Non-pigmented ciliary epithelial cell (primary cell): ENCODE measurements at places on chromosomes 7 and 10.

DNA sequence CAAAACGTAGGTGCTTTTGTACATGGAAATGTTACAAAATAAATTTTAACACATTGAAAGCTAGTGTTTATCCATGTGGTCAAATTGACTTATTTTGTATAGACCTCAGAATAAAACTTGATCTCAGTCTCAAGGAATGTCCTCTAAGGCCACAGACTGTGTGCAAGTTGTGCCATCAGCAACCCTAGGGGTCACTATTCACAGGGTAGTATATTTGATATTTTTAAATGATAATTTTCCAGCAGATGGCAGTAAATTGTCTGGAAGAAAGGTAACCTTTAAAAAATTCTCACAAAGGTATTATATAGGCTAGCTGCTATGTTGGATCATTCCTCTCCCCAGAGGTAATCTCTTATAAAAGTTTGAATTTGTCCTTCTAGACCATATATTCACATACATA, 12.9 kb upstream of the SNX10 start:
- no peak for DNase-seq

GRCh38 chr7:48097521-48098231, 8.6 kb downstream of the UPP1 start:
- DNase-seq, result no peak

GRCh38 chr10:133030781-133031180, 56.9 kb upstream of the ADGRA1 start:
- DNase-seq, result no peak

DNA sequence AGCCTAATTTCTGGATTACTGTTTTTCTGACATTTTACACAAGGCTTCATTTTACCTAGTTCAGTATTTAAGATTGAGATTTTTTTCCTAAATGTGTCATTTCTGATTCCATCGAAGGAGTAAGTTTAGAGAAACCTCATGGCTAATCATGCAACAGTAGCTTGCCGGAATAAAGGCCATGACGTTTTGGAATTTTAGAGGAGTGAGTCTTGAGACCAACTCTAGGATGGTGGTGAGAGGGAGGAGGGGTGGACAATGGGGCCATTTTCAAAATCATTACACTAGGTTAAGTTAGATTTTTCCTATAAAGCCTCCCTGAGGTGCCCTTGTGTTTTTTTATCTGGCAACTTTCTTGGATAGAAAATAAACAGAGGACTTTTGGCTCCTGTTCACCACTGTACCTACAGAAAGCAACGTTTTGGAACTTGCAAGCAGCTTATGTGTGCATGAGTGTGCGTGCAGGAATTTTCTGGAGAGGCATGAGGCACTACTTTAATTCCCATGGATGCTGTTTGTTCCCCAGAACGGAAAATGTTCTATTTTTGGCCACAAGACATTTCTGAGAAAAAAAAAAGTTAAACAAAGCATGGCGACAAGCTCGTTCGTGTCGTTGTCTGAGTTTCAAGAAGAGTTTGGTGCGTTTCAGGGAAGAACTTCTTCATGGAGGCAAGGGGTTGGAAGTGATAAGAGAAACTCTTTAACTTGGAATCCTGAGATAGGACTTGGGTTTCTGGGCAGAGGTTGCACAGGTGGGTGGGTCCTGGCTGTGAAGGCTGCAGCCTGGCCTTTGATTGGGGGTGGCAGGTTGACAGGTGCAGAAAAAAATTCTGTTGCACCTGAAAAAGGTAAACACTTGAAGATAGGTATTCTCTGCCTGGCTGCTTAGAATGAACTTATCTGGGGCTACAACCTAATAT, 178.1 kb downstream of the PTEN start:
- DNase-seq, result no peak

DNA sequence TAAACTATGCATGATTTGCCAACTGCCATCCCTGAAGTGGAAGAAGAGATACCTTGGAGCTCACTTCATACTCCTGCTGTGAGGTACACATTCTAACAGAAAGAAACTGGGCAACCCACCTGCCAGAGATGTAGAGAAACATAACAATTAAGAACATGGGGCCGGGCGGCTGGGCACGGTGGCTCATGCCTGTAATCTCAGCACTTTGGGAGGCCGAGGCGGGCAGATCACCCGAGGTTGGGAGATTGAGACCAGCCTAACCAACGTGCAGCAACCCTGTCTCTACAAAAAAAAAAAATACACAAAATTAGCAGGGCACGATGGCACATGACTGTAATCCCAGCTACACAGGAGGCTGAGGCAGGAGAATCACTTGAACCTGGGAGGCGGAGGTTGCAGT, 402.6 kb upstream of the ANKRD30A start:
- no peak for DNase-seq

- DNase-seq, result peak; percentile 92
Measured at GRCh38 chr10:78255796-78256638, 222.4 kb downstream of the RPS24 start.

GRCh38 chr10:7891634-7892033, 73.3 kb downstream of the TAF3 start:
- no peak for DNase-seq

- no peak for DNase-seq
Measured at GRCh38 chr7:42174391-42174912, 62.6 kb downstream of the GLI3 start.

DNA sequence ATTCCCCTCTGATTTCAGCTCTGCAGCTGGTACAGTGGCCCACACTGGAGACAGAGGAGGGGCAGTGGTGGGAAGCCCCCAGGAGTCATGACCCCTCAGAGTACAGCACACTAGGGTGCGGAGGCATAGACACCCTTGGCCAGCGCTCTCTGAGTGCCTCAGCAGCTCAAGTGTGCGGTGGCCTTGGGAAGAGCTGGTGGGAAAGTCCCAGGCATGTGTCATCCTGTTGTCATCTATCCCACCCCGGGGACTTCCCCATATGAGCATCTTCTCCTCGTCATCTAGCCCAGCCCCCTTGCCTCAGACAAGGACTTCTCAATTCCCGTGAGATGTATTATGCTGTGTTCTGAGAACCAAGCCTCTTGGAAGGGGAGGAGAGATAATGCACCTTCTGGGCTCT, 15.6 kb upstream of the PPIF start:
- peak; percentile 80 for DNase-seq

DNA sequence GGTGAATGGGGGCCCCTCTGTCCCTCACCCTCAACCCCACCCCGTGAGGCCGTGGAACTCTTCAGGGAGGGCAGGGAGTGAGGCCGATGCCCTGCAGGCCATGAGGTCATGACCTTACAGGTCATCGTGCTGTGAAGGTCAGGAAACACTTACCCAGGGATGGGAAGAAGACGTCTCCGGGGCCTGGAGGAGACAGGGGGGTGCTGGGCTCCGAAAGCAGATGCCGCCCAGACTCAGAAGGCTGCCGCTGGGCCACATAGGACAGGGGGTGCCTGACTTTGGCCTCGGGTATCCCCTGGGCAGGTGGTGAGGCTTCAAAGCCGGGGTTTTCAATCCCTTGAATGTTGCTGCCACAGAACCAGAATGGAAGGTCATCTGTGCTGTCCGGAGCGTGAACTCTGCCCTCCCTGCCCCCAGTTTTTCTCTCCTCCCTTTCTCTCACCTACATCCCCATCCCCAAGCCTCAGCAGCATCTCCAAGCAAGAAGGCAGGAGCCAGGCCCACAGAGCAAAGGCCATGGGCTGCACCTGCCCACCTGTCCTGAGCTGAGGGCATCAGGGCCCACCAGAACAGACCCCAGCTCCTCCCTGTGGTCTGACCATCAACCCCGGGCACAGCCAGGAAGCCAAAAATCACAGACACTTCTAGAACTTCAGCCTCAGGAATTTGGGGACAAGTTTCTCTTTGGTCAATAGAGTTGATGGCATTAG, 21.6 kb downstream of the VSIR start:
- no peak for DNase-seq

DNA sequence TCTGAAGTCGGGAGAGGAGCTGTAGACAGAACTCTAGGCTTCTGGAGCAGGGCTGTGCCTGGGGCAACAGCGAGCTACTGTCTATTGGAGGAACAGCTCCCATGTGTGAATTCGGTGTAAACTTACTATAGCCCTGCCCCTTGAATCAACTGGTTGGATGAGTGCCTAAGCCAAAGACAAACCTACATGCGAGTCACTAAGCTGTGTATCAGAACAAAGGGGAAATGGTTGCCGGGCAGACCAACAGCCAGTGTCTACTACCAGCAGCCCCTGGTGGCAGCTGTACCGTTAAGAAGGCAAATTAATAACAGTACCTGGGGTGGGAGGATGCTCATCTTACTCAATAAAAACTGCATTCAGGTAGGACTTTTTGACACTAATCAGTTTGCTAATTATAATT, 343.6 kb downstream of the ACTR3B start:
- DNase-seq, result no peak

DNA sequence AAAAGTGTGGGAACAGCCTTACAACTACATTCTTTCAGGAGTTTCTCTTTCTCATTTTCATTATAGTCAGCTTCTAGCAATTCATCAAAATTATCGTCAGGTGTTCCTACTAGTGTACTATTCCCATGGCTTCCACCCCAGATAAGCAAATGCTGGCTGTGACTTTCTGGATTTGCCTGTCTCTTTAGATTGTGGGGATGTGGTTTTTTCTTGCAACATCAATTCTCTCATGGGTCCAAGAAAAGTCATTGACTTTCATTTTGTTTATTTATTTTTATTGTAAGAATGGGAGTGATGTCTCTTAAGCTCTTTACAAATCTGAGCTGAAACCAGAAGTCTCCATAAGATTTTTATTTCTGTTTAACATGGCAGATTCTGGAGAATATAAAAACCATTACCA, 349.7 kb upstream of the SEMA3C start:
- DNase-seq, result no peak

DNA sequence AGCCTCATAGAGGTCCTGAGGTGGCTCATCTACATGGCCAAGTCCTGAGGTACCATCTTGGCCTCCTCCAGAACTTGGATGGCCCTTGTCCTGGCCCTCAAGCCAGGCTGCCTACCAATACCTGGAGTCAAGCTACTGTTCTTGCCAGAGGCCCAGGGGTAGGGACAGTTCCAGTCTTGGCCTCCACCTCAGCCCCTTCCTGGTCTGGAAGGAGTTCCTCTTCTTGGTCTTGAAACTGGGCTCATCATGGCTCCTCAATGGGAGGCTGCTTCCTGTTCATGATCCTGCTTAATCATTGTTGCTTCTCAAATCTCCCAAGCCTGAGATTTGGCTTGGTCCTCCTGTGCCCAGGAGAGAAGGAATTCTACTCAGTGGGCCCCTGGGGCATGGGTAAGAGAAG, 3.9 kb downstream of the HPS6 start:
- DNase-seq, result no peak

DNA sequence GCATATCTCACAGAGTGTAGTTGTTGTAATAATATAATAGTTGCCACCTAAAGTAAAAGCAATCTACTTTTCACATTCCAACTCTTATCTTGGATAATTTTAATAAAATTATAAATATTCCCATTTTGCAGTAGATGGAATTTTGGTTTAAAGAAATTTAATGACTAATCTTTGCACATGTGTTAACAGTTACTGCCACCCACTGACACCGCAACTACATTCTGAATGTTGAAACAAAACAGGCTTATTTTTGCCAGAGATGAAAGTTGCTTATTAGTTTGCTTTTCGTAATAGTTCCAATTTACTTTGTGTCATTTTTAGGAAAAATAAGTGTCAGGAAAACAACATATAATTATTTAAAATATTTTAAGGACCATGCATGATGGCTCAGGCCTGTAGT, 557.5 kb upstream of the PCDH15 start:
- DNase-seq, result no peak

- DNase-seq, result no peak
Measured at GRCh38 chr7:117012696-117013095, 59.4 kb downstream of the ST7 start.

DNA sequence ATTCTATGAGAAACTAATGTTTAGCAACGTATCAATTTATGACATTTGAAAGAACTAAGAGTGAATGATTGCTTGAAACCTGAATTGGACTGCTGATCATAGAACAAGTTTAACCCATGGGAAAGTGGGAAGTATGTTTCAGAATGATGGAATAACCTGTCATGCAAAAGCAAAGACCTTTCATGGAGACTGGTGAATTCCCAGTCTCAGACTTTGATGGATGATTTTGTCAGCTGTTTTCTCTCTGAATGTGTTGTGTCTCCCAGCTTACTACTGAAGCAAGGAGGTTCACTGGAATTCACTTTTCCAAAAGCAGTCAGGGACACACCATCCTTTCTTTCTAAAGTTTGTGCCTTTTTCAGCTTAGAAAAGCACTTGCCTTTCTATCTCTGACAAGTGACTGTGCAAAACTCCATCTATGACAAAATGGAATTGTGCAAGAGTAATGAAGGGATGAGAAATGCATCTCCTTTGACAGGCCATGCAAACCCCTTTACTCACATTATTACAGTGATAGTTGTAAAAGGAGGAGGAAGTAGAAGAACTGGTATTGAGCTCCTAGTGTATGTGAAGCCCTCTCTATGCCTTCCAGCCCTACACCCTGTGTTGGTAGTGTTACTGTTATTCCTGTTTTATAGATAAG, 176.1 kb downstream of the PRKG1 start:
- DNase-seq, result no peak

DNA sequence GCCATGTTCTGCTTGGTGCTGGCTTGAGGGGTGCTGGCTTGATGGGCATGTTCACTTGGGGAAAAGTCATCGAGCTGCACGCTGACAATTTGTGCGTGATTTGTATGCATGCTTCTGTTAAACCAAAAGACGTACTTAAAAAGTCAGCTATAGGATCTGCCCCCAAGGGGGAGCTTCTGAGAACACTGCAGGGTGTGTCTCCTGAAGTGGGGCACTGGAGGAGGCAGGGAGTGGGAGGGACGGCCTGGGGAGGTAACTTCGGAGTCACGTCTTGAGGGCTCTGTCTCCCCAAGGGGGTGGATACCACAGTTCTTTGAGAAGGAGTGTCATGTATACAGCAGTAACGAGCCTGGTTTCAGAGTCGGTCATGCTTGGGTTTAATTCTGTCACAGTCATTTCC, 406.5 kb downstream of the PLXNA4 start:
- no peak for DNase-seq

- no peak for DNase-seq
Measured at GRCh38 chr7:151435971-151436370, 4.0 kb downstream of the CRYGN start.
